Melanocyte of skin (primary cell): ENCODE measurements at places on chromosomes 12 and 14. TPM values are rescaled to one million over a fixed set of nuclear protein-coding genes. Genes with fewer than 3 reads are reported as not detected.

The SNW1 gene
- total RNA-seq, result 68.9 and 78.6 TPM in 2 replicates

The NGB gene
- not detected in 2 replicates for total RNA-seq

The IAPP gene
- total RNA-seq, result not detected in 2 replicates

The MOK gene
- total RNA-seq, result 39.3 and 94.5 TPM in 2 replicates

The PPP1R13B gene
- total RNA-seq, result 3.1 and 3.6 TPM in 2 replicates

The POU6F1 gene
- total RNA-seq, result 1.3 and 1.5 TPM in 2 replicates

The PRB2 gene
- total RNA-seq, result not detected in 2 replicates

The EML5 gene
- 0.36 and 0.69 TPM in 2 replicates for total RNA-seq

The PLEKHD1 gene
- under 0.01 and 0.34 TPM in 2 replicates for total RNA-seq

The HOXC10 gene
- not detected in 2 replicates for total RNA-seq

The RBM19 gene
- 33.0 and 33.5 TPM in 2 replicates for total RNA-seq

The KRT6B gene
- under 0.01 and 0.34 TPM in 2 replicates for total RNA-seq

The STYK1 gene
- 0.33 TPM in 1 of 2 replicates, not detected in the other for total RNA-seq

The KRT73 gene
- total RNA-seq, result not detected in 2 replicates

The PLEK2 gene
- total RNA-seq, result 0.67 and 1.1 TPM in 2 replicates
